SJSA1 (cell line): ENCODE measurements at places on chromosomes 6 and 20.

DNA sequence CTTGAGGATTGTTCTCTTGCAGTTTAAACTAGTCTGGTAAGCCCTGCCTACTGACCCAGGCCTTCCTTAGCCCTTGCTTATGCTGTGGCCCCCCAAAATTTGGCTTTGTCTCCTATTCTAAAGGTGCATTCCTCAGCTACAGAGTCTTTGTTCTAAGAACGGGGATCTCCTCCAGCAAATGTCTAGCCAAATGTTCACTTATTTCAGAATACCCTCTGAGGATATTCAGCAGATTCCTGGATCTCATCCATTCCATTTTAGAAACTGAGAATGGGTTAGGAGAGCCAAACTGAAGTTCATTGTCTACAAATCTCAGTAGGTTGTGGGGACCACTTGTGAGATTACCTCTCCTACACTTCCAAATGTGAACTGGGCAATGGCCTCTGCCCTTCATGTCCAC lies 164.2 kb upstream of the ARG1 start:
- no peak for DNase-seq

GRCh38 chr6:161133963-161134362 lies 139.9 kb downstream of the AGPAT4 start:
- no peak for DNase-seq

DNA sequence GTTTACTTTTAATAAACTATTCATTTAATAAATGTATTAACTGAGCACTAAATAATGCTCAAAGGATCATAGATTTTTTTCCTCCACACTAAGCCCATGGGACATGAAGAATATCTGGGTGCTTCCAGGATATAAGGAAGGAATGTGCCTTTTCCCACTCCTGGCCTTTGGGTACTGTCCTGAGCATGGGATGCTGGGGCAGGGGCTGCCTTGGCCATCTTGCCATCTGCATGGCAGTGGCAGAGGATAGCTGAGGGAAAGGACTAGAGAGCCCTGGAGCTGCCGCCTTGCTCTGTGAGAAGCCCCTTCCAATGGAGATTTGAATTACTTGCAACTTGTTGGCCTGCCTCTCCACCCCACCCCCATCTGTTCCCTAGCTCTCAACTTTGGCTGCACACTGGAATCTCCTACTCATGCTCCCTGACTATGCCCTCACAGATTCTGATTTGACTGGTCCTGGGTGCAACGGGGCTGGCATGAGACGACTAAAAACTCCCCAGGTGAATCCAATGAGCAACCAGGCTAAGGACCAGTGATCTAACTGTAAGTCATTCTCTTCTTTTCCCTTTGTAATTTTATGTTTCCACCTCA lies 15.6 kb downstream of the DDRGK1 start:
- DNase-seq: no peak

DNA sequence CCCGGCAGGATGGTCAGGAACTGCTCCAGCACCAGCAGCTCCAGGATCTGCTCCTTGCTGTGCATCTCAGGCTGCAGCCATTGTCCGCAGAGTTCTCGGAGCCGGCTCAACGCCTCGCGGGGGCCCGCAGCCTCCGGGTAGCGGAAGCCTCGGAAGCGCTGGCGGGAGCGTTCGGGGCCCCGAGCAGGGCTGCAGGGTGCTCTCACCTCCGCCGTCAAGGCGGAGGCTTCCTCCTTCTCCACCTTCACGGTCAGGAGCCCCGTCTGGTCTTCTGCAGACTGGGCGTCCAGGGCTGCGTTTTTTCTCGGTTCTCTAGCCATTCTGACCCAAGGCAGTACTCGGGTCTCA lies 434 bp downstream of the ZKSCAN4 start:
- DNase-seq: no peak

- DNase-seq: no peak
These were observed 104.0 kb downstream of the EYA2 start for GRCh38 chr20:46998477-46999240.

- DNase-seq: no peak
These were observed 183.2 kb upstream of the JARID2 start for GRCh38 chr6:15062516-15063252.

DNA sequence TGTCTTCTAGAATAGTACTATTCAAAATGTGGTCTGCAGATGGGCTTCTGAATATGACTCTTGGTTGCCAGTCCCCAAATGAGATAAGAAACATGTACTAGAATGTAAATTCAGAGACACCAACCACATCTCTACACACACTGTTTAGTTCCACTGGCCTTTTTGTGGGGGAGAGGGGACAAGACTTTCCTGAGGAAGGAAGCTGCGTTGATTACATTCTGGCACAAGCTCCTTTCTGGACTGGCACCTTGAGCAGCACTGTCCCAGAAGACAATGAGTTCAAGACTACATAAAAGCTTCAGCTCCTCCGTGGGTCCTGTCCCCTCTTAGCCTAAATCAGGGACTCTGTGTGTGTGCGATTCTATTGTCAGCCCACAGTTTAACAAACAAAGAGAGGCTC lies 6.9 kb upstream of the IYD start:
- DNase-seq: no peak
